ENCODE measurements at places on chromosomes 12 and 14. TPM values are rescaled to one million over a fixed set of nuclear protein-coding genes. Genes with fewer than 3 reads are reported as not detected.

YARS2 gene
- total RNA-seq: 16.6 TPM

SLC16A7 gene
- 13.7 TPM for total RNA-seq

ALG10 gene
- total RNA-seq: 10.7 TPM

EEF1AKMT3 gene
- total RNA-seq: 12.9 TPM

LTB4R gene
- total RNA-seq: 9.4 TPM

SERPINA9 gene
- total RNA-seq: not detected

LTB4R2 gene
- total RNA-seq: 10.1 TPM

FAM181A gene
- 0.82 TPM for total RNA-seq

CCDC60 gene
- total RNA-seq: 9.1 TPM

POTEM gene
- not detected for total RNA-seq

DNA sequence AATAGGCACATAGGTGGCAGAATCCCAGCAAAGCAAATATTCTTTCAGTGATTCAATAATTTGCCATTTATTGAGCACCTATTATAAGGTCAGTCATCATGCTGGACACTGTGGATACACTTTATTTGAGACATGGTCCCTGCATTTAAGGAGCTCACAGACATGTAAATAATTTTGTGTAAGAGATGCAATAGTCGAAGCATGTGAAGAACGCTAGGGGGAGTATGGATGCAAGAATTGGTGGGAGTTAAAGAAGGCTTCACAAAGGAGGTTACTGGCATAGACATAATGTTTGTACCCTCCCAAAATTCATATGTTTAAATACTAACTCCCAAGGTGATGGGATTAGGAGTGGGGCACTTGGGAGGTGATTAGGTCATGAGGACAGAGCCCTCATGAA, 260.6 kb upstream of the GARIN6 start:
- H3K4me1 ChIP-seq: no peaks in the 10 kb centered on the region
- H3K27me3 ChIP-seq: no peaks in the 10 kb centered on the region
- H3K27ac ChIP-seq: no peak overlapping the region

- H3K4me3 ChIP-seq: no peak overlapping the region
- H3K27me3 ChIP-seq: no peaks in the 10 kb centered on the region
- no peak overlapping the region for H3K27ac ChIP-seq
- H3K36me3 ChIP-seq: no peaks in the 10 kb centered on the region
- H3K4me1 ChIP-seq: no peaks in the 10 kb centered on the region
Measured at GRCh38 chr14:104547310-104547997, 32.1 kb upstream of the C14orf180 start.

GRCh38 chr12:25264862-25265261, 14.1 kb upstream of the KRAS start:
- no peak for DNase-seq
- H3K36me3 ChIP-seq: no peaks in the 10 kb centered on the region
- H3K27ac ChIP-seq: no peak overlapping the region
- no peaks in the 10 kb centered on the region for H3K27me3 ChIP-seq
- no peak overlapping the region for H3K4me3 ChIP-seq

DNA sequence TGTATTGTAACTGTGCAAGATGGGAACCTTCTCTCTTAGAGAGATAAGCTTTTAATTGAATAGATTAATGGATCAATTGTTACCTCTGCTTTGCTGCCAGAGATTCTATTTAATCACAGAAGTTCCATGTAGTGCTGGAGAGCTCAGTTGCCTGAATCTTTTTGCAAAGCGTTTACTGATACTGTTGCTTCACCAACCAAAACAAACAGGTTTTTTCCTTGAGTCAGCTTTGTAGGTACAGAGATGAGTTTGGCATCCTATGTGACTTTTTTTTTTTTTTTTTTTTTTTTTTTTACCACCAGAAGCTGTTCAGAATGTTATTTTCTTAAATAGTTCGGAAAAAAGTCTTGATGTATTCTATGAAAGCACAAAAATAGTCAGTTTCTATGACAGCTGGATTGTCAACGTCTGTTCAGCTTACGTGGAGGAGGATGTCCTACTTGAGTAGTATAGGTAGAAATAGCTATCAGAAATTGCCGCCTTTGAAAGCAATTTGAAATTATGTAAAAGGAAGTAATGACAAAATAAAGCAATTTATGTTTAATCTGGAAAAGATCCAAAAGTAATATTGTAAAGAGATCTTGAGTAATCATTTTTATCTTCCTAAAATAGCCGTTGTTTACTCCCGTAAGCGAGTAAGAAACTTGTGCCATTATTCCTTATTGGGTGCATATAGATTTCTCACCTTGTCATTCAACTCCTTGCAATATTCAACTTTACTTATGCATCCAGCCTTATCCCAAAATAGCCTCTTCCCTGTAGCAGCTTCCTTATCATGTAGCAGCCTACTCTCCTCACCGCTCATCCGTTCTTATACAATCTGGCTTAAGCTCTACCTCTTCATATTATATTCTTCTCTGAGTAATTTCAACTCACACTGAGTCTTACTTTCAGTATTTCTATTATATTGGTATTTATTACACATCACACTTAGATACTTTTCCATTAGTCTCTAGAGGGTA, 5.2 kb downstream of the LRRK2 start:
- H3K27ac ChIP-seq: no peak overlapping the region
- H3K36me3 ChIP-seq: no peaks in the 10 kb centered on the region
- no peak overlapping the region for H3K4me3 ChIP-seq
- no peak for DNase-seq
- H3K27me3 ChIP-seq: no peaks in the 10 kb centered on the region
- peaks cover 1% of the 10 kb centered on the region for H3K4me1 ChIP-seq

DNA sequence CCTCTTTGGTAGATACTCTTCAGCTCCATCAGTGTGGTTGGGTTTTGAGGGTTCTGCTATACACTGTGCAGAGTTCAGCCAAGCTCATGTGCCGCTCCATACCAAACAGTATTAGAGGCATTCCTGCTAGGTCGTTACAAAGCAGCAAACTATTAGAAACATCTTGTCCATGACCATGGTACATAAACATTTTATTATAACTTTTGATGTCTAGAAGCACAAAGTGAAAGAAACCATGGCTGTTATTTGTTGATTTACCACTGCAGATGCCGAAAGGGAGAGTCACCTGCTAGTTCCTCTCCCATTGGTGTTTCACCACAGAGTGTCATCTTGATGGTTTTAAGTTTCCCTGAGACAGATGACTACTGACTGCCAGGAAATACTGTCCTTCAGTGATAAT, 242.0 kb downstream of the ADAMTS20 start:
- no peak overlapping the region for H3K4me3 ChIP-seq
- no peaks in the 10 kb centered on the region for H3K36me3 ChIP-seq
- no peaks in the 10 kb centered on the region for H3K27me3 ChIP-seq
- no peak for DNase-seq

DNA sequence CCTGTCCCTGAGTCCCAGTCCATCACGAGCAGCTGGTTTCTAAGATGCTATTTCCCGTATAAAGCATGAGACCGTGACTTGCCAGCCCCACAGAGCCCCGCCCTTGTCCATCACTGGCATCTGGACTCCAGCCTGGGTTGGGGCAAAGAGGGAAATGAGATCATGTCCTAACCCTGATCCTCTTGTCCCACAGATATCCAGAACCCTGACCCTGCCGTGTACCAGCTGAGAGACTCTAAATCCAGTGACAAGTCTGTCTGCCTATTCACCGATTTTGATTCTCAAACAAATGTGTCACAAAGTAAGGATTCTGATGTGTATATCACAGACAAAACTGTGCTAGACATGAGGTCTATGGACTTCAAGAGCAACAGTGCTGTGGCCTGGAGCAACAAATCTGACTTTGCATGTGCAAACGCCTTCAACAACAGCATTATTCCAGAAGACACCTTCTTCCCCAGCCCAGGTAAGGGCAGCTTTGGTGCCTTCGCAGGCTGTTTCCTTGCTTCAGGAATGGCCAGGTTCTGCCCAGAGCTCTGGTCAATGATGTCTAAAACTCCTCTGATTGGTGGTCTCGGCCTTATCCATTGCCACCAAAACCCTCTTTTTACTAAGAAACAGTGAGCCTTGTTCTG, 41.6 kb downstream of the DAD1 start:
- DNase-seq: no peak
- no peaks in the 10 kb centered on the region for H3K36me3 ChIP-seq
- H3K27me3 ChIP-seq: no peaks in the 10 kb centered on the region
- no peak overlapping the region for H3K27ac ChIP-seq

- no peaks in the 10 kb centered on the region for H3K4me1 ChIP-seq
- no peaks in the 10 kb centered on the region for H3K27me3 ChIP-seq
- H3K4me3 ChIP-seq: no peak overlapping the region
- DNase-seq: no peak
Measured at GRCh38 chr12:67509666-67510386, 138.7 kb upstream of the DYRK2 start.

Measured in ovary (tissue), 10 donors.